Activated T-helper 9 cell treated with anti-CD3 and anti-CD28 coated beads, Interleukin-2, amount 50 U/mL, for 16 hours (primary cell): ENCODE measurements at places on chromosomes 7 and 10.

DNA sequence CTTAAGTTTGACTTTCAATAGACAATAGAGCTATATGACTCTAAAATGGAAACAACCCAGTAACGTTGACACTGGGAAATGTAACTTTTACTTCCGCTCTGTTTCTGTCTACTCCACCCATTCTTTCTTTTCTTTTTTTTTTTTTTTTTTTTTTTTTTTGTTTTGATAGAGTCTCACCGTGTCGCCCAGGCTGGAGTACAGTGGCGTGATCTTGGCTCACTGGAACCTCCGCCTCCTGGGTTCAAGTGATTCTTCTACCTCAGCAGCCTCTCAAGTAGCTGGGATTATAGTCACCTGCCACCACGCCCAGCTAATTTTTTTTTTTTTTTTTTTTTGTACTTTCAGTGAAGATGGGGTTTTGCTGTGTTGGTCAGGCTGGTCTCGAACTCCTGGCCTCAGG lies 13.9 kb downstream of the PRSS2 start:
- no peak for DNase-seq

DNA sequence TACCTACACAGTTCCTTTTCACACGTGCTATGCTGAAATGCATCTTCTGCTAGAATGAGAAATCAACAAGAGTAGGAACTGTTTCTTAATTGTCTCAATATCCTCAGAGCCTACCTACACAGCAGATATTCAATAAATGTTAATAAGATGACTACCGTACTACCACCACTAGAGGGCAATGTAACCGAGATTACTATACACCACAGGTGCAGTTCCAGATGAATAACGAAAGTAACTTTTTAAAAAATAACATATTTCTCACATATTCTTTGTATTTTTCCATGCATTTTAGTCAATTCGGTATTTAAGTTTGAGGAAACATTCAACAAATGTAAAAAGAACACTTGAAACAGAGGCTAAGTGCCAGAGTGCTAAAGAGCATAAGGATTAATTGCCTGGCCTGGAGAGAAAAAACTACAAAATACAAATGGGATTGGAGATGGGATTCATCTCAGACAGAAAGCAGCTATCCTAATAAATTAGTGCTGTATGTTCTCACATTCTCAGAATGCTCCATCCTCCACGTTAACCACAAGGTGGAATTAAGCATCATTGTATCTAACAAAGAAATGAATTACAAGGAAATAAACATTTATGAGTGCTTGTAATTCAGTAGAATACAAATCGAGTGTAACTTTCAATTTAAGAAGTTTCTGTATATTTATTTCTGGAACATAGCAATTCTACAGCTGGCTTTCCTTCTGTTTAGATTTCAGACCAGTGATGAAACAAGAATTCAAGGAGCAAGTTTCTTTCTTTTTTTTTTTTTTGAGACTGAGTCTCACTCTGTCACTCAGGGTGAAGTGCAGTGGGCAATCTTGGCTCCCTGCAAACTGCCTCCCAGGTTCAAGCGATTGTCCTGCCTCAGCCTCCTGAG lies 20.3 kb upstream of the HECTD2 start:
- DNase-seq, result no peak

DNA sequence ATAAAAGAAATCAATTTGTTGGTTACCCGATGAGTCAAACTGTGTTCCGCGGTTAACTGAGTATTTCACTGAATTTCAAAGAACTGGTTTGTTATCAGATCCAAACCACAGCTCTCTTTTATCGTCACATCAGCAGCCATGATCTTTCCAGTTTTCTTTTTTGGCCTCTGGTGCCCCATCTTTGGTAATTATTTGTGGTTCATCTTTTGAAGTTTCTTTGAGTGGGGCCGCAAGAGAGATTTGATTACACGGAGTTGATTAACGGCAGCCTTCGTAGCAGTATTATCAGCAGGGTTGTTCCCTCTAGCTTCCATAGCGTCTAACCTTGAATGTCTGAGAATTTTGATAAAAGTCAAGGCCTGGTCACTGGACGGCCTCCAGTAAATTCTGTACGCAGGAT lies 154.9 kb upstream of the TNRC18 start:
- no peak for DNase-seq

DNA sequence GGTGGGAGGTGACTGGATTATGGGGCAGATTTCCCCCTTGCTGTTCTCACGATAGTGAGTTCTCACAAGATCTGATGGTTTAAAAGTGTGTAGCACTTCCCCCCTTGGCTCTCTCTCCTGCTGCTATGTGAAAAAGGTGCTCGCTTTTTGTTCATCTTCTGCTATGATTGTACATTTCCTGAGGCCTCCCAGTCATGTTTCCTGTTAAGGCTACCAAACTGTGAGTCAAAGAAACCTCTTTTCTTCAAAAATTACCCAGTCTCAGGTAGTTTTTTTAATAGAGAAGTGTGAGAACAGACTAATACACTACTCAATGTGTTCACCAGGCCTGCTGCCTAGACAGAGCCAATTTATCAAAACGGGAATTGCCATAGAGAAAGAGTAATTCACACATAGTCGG lies 49.7 kb downstream of the SDHAF3 start:
- DNase-seq, result no peak

GRCh38 chr7:11650500-11650899 lies 181.5 kb downstream of the THSD7A start:
- DNase-seq, result no peak

DNA sequence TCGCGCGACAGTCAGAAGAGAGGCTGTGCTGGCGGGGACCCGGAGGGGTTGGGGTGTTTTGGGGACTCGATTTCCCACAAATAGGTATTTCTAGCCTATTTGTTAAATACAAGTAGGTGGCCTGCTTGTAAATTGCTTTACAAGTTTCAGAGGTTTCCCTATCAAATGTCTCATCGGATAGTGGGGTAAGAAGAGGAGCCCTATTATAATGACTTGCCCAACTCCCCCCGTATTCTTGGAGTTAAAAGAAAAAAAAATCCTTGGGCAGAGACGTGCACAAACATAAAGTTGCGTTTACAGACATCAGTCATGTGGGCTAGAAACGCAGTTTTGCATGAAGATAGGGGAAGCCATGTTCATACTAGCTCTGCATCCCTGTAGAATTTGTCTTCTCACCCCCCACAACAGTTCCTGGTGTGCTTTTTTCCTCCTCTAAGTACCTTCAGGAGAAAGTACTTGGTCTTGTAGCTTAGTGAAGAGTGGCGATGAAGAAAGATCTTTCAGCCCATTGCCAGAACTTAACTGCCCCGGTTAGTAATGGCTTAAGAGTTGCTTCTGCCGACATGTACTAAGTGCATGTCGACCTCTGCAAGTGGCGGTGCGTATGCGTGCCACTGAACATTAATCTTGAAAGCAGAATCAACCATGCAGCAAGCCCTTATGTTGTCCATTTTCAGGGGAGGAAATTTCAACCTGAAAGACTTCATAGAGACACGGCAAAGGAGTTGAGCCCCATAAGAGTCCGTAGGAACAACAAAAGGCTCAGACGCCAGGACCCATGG lies 832 bp upstream of the TIAL1 start:
- DNase-seq, result no peak

GRCh38 chr10:63692220-63692896 lies 171.2 kb downstream of the REEP3 start:
- DNase-seq, result no peak

DNA sequence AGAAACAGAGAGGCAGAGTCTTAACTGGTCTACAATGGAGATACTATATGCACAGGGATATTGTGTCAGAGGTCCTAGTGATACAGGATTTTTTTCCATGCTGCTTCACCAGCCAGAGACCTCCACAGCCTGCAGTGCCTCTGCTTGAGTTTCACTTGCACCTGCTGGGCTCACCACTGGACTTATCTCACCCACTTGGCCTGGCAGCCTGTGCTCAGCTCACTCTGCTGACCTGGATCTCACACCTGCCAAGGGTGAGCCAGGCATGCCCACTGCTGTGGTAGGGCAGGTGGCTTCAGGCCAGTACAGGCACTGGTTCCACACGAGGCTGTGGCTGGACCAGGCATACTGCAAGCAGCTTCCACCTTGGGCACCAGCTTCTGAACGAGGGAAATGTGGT lies 36.6 kb downstream of the PNLIPRP3 start:
- DNase-seq, result no peak

DNA sequence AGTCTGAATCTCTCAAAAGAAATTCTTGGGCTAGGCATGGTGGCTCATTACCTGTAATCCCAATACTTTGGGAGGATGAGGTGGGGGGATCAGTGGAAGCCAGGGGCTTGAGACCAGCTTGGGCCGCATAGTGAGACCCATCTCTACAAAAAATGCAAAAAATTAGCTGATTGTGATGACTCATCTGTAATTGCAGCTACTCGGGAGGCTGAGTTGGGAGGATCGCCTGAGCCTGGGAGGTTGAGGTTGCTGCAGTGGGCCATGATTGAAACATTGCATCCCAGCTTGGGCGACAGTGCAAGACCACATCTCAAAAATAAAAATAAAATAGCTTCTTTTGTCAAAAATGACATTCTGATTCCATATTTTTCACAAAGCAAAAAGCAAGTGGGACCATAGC lies 644.8 kb upstream of the FOXK1 start:
- DNase-seq, result no peak

- peak; percentile 39 for DNase-seq
Observed at GRCh38 chr10:31927884-31928548, 615 bp downstream of the ARHGAP12 start.

- DNase-seq, result no peak
Observed at GRCh38 chr10:125555267-125555666, 127.7 kb downstream of the TEX36 start.

DNA sequence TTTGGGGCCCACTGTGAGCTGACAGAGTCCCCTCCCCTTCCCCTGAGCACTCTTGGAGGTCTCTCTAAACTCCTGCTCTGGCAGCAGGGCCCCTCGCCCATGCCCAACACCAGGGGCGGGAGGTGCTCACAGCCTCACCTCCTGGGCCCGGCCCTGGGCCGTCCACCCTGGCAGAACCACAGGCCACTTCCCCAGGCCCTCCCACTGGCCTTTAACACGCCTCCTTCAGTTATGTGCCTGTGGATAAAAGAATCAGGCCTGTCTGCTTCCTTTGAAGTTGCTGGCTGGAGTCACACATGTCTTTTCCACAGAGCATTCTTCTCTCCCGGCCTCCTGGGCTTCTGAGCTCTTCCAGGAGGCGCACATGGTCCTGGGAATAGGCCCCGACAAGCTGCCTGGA lies 10.2 kb downstream of the MYL10 start:
- no peak for DNase-seq

DNA sequence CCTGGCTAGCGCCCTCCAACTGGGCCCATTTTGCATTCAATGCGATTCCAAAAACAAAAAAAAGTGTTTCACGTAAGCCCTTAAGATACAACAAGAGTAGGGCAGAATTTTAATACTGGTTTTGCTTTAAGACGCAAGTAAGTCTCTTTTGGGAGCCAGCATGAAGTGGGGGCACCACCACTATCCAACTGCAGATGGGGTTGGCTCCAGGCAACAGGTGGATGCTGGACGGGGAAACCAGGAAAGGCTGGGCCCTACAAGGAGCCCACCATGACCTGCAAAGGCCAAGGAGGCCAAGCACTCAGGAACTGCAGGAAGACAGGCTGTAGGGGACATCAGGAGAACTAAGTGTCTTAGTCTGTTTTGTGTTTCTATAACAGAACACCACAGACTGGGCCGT lies 86.5 kb upstream of the INSIG1 start:
- DNase-seq, result no peak

GRCh38 chr10:71266147-71266917 lies 52.7 kb upstream of the SLC29A3 start:
- no peak for DNase-seq
